ENCODE measurements at places on chromosomes 3 and 15. TPM values are rescaled to one million over a fixed set of nuclear protein-coding genes. Genes with fewer than 3 reads are reported as not detected.

SLC2A2 gene
- not detected for total RNA-seq

DUOX1 gene
- total RNA-seq: not detected

NFKBIZ gene
- 14.0 TPM for total RNA-seq

XCR1 gene
- total RNA-seq: not detected

LDHAL6B gene
- not detected for total RNA-seq

ONECUT1 gene
- not detected for total RNA-seq

ACOX2 gene
- 8.9 TPM for total RNA-seq
